Effector CD8-positive, alpha-beta T cell (primary cell): ENCODE measurements at places on chromosomes 4 and X.

GRCh38 chrX:42000836-42001235 lies 77.5 kb upstream of the CASK start:
- DNase-seq, result no peak

- no peak for DNase-seq
Measured at GRCh38 chr4:172547724-172548123, 620.9 kb upstream of the GALNT7 start.

- no peak for DNase-seq
Measured at GRCh38 chr4:32148111-32148666, 1428.0 kb downstream of the PCDH7 start.

DNA sequence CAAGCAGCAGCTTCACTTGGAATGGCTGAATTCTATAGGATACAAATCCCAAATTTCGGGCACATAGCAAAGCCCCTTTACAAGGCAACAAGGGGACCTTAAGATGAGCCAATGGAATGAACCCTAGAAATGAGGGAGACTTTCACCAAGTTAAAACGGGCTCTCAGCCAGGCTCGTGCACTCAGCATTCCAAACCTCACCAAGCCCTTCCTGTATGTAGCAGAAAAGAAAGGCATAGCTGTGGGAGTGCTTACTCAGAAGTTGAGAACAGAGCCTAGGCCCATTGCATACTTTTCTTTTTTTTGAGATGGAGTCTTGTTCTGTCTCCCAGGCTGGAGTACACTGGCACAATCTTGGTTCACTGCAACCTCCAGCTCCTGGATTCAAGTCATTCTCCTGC lies 10.8 kb upstream of the HERC5 start:
- DNase-seq, result no peak

DNA sequence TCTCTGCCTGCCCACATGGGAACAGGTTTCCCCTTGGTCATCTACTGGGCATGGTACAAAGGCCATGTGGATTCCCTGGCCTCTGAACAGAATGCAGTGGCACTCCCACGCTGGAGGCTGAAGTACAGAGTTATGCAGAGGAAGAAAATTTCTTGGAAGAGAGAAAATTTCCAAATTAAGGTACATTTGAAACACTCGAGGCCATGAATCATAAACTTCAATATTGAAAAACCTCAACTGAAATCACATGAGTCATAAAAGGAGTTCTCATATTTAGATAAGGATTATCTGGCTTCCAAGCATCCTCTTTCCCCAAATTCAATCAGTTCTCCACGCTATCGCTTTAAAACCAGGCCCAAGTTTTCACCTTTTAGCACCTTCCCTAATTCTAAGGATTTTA lies 28.1 kb upstream of the TXK start:
- DNase-seq, result no peak

DNA sequence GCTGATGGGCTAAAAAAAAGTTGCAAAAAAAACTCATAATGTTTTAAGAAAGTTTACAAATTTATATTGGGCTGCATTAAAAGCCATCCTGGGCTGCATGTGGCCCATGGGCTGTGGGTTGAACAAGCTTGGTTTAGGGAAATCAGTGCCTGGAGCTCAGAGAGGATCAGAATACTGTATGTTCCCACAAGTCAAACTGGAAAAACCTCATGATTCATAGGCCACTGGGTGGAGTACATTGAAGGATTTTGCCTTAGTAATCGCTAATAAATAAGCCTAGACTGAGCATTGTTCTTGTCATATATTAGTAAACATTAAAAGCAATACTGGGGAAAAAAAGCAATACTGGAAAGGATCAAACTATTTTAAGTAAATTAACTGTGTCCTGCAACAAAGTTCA lies 246.3 kb upstream of the TAPT1 start:
- no peak for DNase-seq
